Activated CD4-positive, alpha-beta T cell treated with anti-CD3 and anti-CD28 coated beads, Interleukin-2, amount 50 U/mL, for 1 hour (primary cell): ENCODE measurements at places on chromosomes 1 and 21.

DNA sequence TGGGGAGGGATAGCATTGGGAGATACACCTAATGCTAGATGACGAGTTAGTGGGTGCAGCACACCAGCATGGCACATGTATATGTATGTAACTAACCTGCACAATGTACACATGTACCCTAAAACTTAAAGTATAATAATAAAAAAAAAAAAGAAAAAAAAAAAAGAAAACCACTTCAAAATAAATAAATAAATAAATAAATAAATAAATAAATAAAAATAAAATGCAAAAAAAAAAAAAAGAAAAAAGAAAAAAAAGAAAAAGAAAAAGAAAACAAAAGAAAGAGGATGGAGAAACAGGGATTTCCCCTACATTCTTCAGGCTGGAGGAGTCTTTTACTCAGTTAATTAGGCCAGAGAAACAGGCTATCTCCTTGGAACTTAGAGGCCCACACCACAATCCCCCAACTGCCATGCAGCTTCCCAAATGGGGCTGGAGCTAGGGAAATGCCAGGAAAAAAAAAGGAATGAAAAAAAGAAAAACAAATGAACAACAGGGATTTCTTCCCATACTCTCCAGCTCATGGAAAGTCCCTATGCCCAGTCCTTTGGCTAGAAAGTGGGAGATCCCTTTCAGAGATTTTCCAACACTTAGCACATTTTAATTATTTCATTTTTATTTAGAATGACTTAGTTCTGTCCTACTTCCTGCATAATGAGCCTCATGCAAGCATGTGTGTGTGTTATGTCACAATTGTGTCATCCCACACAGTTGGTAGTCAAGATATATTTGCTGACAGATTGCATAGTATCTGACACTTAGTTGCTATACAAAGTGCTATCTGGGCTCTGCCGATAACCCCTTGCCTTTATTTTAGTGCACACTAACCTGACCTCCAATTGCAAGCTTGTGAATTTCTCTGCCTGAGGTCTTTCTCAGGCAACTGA, 486.4 kb downstream of the PLPP3 start:
- DNase-seq: no peak

- DNase-seq: no peak
Measured at GRCh38 chr1:205701420-205701819, 21.1 kb upstream of the SLC45A3 start.

- DNase-seq: no peak
Measured at GRCh38 chr1:218365226-218365999, 20.3 kb downstream of the TGFB2 start.

DNA sequence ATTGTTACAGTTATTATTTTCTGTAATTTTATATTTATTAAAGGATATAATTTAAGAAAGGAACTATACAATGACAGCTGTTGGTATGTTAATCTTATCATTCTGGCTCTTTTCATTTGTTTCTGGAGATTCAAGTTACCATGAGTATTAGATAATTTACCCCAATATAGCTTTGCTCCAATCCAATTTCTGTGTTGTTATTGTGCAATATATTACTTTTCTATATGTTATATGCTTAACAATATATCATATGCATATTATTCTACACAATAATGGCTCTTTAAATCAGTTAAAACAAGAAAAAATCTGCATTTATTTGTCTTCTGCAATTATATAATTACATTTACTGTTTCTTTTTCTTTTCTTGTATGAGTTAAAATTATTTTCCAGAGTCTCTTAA, 1650.9 kb downstream of the BRINP3 start:
- no peak for DNase-seq

DNA sequence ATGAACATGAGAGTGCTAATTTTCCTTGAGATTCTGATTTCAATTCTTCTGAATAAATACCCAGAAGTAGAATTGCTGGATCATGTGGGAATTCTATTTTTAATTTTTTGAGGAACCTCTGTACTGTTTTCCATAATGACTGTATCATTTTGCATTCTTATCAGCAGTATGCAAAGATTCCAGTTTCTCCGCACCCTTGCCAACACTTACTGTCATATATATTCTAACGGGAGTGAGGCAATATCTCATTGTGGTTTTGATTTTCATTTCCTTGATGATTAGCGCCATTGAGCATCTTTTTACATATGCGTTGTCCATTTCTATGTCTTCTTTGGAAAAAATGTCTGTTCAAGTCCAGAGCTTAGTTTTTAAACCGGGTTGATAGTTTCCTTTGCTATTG, 33.2 kb downstream of the VCAM1 start:
- no peak for DNase-seq

DNA sequence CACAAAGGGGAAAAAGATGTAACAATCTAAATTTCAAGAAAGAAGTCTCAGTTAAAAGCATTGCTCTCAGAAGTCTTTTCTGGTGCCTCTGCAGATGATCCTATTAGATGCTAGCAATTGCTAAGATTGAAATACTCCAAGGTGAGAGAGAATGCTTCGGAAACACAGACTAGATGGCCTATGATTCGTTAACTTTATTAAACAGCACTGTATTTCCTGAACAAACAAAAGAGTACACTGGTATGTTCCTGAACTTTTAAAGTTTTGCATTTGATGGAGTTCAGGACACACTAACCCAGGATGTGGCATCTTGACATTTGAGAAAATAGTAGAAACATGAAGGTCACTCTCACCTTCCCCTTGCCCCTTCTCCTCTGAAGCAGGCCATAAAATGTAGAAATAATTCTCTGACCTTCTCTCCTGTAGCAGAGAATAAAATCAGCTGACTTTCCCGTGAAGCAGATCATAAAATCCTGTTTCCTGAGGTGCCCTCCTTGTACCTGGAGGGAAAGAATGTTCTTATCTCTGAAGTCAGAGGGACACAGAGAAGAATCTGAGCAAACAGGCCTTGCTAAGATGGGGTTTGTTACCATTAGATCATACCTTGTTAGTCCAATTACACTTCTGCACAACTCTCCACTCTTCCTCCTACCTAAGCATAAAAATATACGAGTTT, 142.9 kb upstream of the USP25 start:
- no peak for DNase-seq

DNA sequence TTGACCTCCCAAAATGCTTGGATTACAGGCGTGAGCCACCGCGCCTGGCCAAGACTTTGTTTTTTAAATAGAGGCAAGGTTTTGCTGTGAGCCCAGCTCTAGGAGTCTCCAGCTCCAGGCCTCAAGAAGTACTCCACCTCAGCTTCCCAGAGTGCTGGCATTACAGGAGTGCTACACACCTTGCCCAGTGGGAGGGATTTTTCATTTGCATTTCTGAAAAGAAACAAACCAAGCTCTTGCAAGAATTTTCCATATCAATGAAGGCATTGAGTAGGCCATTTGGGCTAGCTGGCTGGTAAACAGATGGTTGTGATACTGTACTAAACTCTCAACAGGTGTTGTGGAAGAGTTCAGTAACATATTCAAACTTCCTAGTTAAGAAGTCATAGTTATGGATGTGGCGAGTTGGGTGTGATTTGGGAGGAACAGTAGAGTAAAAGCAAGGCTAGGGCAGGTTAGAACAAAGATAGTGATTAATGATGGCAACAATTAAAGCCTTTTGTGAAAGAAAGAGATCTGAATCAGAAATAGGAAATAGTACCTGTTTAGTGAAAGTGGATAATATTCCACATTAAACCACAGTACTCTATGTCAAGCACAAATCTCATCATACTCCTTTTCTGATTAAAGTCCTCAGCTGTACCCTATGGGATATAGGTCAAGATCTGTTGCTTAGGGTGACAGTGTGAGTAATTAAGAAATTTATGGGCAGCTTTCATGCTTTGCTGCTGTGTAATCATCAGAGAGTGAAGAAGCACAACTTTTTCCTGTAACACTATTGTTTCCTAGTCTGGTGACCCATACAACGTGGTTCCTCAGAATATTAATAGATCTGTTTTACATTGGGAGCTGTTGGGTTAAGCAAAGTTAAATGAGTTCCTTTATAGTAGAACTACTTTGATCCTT, 10.7 kb downstream of the AKIRIN1 start:
- DNase-seq: no peak

DNA sequence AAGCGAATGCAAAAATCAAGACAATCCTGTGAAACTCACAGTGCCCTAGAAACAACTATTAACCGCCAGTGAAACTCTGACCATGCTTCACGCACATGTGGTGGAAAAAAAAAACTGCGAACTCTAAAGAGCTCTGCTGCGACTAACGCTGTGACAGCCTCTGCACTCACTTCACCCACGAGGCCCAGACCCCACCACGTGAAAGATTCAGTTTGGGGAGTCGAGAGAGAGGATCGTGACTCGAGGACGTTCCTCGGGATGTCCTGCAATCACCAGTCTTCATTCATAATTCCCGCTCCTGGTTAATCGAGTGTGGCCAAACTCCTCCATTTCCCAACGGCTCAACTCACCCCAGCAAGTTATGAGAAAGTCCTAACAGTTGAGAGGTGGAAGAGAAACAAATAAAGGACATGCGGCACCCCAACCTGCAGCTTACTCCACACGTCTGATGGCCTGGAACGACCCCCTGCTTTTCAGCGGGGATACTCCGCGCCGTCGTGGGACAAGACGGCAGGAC, 1.1 kb downstream of the SERBP1 start:
- DNase-seq: peak; percentile 24

- DNase-seq: no peak
Measured at GRCh38 chr1:224865510-224865909, 64.0 kb upstream of the DNAH14 start.

GRCh38 chr1:27760426-27760825, 12.6 kb upstream of the STX12 start:
- DNase-seq: no peak

GRCh38 chr1:111756124-111756513, 418 bp downstream of the DDX20 start:
- no peak for DNase-seq

DNA sequence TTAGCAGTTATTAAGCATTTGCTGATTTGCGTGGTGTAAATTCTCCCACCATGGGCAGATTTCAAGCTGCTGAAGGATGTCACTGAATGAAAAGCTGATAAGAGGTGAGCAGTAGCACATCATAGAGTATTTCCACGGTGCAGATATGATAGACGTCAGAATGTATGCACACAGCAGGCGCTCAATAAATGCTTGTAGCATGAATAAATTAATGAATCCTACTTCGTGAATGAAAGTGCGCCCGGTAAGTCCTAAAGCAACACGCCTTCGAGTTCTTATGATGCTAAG, 510 bp upstream of the UBIAD1 start:
- no peak for DNase-seq

DNA sequence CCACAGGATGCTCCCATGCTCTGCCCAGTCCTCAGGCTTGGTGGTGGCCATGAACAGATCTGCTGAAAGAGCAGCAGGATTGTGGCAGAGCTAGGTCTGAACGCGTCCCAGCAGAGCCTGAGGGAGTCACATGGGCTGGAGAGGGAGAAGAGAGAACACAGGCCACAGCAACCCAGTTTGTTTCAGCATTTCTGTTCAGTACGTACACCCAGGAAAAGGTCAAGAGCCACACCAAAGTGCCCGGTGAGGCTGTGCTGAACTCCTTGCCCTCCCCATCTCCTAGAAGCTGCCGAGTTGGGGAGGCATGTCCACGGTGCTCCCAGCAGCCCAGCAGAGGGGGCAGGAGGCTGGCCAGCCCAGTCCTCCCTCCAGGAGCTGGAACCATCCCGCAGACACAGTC, 5.5 kb downstream of the PKP1 start:
- no peak for DNase-seq

DNA sequence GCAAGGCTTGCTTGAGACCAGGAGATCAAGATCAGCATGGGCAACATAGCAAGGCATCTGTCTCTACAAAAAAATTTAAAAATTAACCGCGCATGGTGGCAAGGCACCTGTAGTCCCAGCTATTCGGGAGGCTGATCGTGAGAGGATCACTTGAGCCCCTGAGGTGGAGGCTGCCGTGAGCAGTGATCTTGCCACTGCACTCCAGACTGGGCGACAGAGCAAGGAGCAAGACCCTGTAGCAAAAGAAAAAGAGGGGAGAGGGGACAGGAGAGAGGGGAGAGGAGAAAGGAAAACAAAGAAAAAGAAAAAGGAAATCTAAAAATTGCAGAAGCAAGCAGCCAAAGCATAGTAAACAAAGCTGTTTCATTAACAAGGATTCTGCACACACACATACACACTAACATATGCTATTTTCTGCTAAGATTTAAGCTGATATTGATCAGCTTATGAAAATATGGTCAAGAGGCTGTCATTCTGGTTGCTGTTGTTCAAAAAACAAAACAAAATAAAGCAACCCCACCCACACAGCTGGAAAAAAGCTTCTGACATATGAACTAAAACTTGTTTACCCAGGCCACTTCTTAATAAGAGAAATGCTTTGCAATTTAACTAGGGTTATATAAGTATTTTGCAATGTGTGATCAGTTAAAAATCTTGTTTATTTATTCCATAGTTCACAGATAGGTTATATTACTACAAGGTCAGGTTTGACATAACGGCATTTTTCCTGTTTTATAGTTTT, 1.8 kb downstream of the ARNT start:
- DNase-seq: no peak

DNA sequence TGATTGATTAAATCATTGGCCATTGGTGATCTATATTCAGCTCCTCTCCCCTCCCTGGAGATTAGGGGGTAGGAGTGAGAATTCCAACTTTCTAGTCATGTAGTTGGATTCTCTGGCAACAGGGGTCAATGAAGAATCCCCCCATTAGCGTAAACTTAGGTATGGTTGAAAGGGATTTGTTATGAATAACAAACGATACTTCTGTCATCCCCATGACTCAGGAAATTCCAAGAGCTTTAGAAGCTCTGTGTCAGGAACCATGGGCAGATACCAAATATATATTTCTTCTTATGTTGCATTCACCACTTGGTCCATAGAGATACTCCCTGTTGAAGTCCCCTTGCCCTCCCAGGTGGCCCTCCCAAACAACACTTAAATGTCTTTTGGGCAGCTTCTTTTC, 124.5 kb downstream of the DNM3 start:
- DNase-seq: no peak

GRCh38 chr1:221084681-221085080, 205.4 kb downstream of the HLX start:
- DNase-seq: no peak

GRCh38 chr21:31351438-31351837, 7.4 kb upstream of the TIAM1 start:
- no peak for DNase-seq

DNA sequence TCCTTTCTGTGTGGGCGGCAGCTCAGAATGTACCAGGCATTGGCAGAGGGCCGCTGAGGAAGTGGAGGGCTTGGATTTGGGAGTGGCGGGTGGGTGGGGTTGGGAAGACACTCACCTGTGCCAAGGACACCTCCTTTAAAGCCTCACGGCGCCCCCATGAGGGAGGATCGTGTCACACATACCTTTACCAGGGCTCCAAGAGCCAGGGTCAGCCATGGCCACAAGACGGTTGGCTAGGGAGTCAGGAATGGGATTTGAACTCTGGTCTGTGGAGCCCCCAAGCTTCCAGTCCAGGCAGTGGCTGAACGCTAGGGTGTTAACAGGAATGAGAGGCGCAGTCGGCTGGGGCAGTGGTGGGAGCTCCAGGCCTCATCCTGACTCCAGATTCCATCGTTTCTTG, 4.6 kb downstream of the NBL1 start:
- DNase-seq: no peak

- DNase-seq: no peak
Measured at GRCh38 chr1:27979151-27979858, 19.5 kb downstream of the XKR8 start.

- DNase-seq: no peak
Measured at GRCh38 chr1:24303600-24303999, 15.6 kb upstream of the GRHL3 start.

- no peak for DNase-seq
Measured at GRCh38 chr1:246139745-246140182, 367.3 kb downstream of the SMYD3 start.

- DNase-seq: no peak
Measured at GRCh38 chr1:53069663-53070327, 7.8 kb downstream of the PODN start.

GRCh38 chr1:32769524-32770220, 47.5 kb downstream of the YARS1 start:
- DNase-seq: no peak
